Mammary microvascular endothelial cell (primary cell): ENCODE measurements at places on chromosomes 1 and 21. TPM values are rescaled to one million over a fixed set of nuclear protein-coding genes. Genes with fewer than 3 reads are reported as not detected.

KRTAP7-1 gene
- total RNA-seq: not detected in 2 replicates

RNU1-4 gene
- total RNA-seq: under 0.01 TPM in 1 of 2 replicates, not detected in the other

CDC73 gene
- 16.9 and 18.6 TPM in 2 replicates for total RNA-seq

RORC gene
- total RNA-seq: not detected in 2 replicates

EFNA3 gene
- 0.64 and 0.80 TPM in 2 replicates for total RNA-seq

KRTAP13-2 gene
- total RNA-seq: not detected in 2 replicates

TMCO4 gene
- total RNA-seq: 6.8 and 7.9 TPM in 2 replicates

PLA2G2A gene
- not detected in 2 replicates for total RNA-seq

PPFIA4 gene
- under 0.01 TPM in 2 replicates for total RNA-seq

SHE gene
- total RNA-seq: 34.3 and 39.5 TPM in 2 replicates

PADI3 gene
- total RNA-seq: not detected in 2 replicates

ESPN gene
- 0.67 and 1.1 TPM in 2 replicates for total RNA-seq

HYI gene
- total RNA-seq: 183 and 185 TPM in 2 replicates

CFAP74 gene
- total RNA-seq: not detected in 2 replicates

OVAAL gene
- not detected in 2 replicates for total RNA-seq

SH2D5 gene
- 2.9 and 5.1 TPM in 2 replicates for total RNA-seq

SPRR4 gene
- not detected in 2 replicates for total RNA-seq

CAPN9 gene
- not detected in 2 replicates for total RNA-seq
